ENCODE measurements at places on chromosomes 1 and 21. TPM values are rescaled to one million over a fixed set of nuclear protein-coding genes. Genes with fewer than 3 reads are reported as not detected.

- H3K4me1 ChIP-seq: no peaks in the 10 kb centered on the region
- no peak overlapping the region for H3K27ac ChIP-seq
- H3K27me3 ChIP-seq: no peaks in the 10 kb centered on the region
- no peak for DNase-seq
- H3K36me3 ChIP-seq: no peaks in the 10 kb centered on the region
- H3K4me3 ChIP-seq: no peak overlapping the region
Measured at GRCh38 chr1:90336552-90337324, 341.8 kb downstream of the ZNF326 start.

DNA sequence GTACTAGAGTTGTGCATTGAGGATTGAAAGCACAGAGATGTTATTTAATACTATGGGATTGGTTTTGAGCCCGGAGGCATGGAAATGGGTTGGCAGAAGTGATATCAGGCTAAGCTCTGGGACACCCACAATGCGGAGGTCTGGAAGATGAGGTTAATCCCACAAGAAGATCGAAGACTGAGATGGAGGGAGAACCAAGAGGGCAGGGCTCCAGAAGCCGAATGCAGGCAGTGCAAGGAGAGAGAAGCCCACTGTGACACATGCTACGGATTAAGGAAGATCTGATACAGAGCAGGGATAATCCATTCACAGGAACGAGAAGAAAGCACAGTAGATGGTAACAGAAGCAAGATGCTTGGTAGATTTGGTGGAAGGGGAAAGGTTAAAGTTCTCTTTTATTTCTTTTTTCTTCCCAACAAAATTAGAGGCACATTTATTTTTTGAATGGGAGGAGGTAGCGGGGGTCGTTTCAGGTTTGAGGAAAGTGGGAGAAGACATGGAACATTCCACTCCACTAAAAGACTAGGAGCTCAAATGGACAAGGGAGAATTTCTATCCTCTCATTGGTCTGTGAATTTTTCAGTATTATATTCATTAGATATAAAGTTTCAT lies 113.2 kb downstream of the NCAM2 start:
- no peaks in the 10 kb centered on the region for H3K27me3 ChIP-seq
- no peaks in the 10 kb centered on the region for H3K4me1 ChIP-seq
- DNase-seq: no peak
- H3K36me3 ChIP-seq: no peaks in the 10 kb centered on the region
- no peak overlapping the region for H3K27ac ChIP-seq
- no peak overlapping the region for H3K4me3 ChIP-seq

GRCh38 chr1:9181990-9182783 lies 52.4 kb upstream of the H6PD start:
- H3K36me3 ChIP-seq: no peaks in the 10 kb centered on the region
- peak overlapping the region; percentile 97 for H3K4me3 ChIP-seq

DNA sequence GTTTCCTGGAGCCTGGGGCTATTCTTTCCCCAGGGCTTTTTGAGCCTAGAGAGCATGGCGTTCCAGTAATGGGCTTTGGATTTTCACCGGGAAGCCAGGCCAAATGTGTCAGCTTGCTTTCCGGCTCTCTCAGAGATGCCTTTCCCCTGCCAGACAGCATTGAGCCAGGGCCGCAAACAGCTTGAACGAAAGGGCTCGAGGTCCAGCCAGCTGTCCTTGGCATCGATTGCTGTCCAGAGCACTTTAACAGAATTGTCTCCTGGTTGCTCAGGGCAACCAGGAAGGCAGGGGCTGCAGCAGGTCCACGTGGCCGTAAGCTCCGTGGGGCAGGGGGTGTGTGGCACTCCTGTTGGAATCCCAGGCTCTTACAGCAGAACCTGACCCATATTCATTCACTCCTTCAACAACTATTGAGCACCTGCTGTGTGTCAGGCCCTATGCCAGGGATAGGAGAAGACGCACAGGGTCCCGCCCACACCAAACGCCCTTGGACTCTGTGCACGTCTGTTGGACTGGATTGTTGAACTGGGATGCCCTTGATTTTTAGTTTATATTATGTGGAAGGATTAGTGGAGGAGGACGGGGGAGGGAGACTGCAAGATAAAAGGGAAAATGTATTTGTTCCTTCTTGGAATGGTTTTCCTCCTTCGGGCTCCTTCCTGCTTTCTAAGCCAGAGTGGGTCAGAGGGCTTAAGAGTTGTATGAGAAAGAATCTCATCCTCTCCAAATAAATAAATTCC lies 38.7 kb upstream of the EFHD2 start:
- no peaks in the 10 kb centered on the region for H3K27me3 ChIP-seq
- H3K36me3 ChIP-seq: no peaks in the 10 kb centered on the region
- no peak overlapping the region for H3K4me3 ChIP-seq
- H3K27ac ChIP-seq: no peak overlapping the region

GRCh38 chr1:43082740-43083139 lies 89.3 kb downstream of the EBNA1BP2 start:
- H3K4me3 ChIP-seq: no peak overlapping the region
- no peak overlapping the region for H3K27ac ChIP-seq
- H3K27me3 ChIP-seq: no peaks in the 10 kb centered on the region
- no peaks in the 10 kb centered on the region for H3K4me1 ChIP-seq
- no peaks in the 10 kb centered on the region for H3K36me3 ChIP-seq
- DNase-seq: no peak

DNA sequence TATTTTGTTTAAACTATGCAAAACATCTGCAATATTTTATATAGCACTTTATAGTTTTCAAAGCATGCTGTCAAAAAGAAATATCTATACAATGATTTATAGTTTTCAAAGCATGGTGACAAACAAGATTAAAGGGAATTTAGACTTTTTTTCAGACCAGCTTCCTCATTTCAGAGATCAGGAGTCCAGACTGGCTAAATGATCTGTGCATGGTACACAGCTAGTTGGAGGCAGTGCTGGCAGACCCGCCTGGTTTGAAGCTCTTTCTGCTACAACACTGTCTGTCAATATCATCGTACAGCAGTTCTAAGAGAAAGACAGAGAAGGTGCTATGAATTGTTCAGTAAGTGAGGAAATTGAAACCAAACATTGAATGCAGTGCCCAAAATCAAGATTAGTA lies 479.0 kb downstream of the PTBP2 start:
- no peaks in the 10 kb centered on the region for H3K36me3 ChIP-seq
- H3K4me3 ChIP-seq: no peak overlapping the region
- H3K4me1 ChIP-seq: peaks cover 28% of the 10 kb centered on the region
- H3K27ac ChIP-seq: no peak overlapping the region
- no peaks in the 10 kb centered on the region for H3K27me3 ChIP-seq

GRCh38 chr1:118948351-118948750 lies 39.8 kb downstream of the TBX15 start:
- H3K4me1 ChIP-seq: no peaks in the 10 kb centered on the region
- no peak overlapping the region for H3K27ac ChIP-seq
- no peaks in the 10 kb centered on the region for H3K27me3 ChIP-seq
- H3K4me3 ChIP-seq: no peak overlapping the region

SLC30A10 gene
- total RNA-seq: not detected

- no peak overlapping the region for H3K4me3 ChIP-seq
- H3K36me3 ChIP-seq: no peaks in the 10 kb centered on the region
- no peaks in the 10 kb centered on the region for H3K27me3 ChIP-seq
- peak overlapping the region; percentile 97 for H3K27ac ChIP-seq
- H3K4me1 ChIP-seq: peaks cover 28% of the 10 kb centered on the region
- DNase-seq: no peak
Measured at GRCh38 chr21:42092771-42093170, 21.7 kb downstream of the UMODL1 start.

DNA sequence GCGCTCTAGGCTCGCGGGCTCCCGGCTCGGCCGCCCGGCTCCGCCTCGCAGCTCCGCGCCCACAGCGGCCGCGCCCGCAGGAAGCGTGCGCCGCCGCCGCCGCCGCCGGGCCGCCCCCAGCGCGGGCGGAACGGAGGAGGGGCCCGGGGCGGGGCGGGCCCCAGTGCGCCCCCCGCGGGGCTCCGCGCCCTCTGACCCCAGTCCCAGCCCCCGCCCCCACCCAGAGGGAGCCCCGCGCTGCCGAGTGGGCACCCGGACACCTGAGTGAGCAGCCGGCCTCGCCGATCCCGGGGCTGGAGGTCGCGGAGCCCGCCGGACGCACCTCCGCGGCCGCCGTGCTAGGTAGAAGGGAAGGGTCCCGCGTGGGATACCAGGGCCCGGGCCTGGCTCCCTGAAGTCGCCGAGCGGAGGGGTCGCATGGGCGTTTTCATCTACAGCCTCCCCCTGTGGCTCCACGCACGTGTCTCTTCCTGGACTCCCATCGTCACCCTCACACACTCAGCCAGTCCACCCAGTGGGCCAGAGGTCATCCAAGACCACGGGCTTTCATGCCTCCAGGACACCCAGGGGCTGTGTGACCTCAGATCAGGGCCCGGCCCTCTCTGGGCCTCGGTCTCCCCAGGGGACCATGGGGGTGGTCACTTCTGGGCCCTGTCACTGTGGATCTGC lies at the start of gene SDC3:
TSS of gene SDC3 (minus strand) at position 63 of the 669 bp plus-strand sequence. CDS start 172 bp downstream, outside the sequence.
- H3K36me3 ChIP-seq: no peaks in the 10 kb centered on the region
- H3K4me3 ChIP-seq: peak within 1 kb of the TSS; percentile 85
- H3K27ac ChIP-seq: peak within 1 kb of the TSS; percentile 63
- DNase-seq: peak; percentile 4
- H3K27me3 ChIP-seq: no peaks in the 10 kb centered on the region
- H3K4me1 ChIP-seq: peaks cover 51% of the 10 kb centered on the region

GRCh38 chr1:245867738-245868137 lies 639.3 kb downstream of the SMYD3 start:
- no peak overlapping the region for H3K27ac ChIP-seq

OR2T6 gene
- total RNA-seq: not detected

DNA sequence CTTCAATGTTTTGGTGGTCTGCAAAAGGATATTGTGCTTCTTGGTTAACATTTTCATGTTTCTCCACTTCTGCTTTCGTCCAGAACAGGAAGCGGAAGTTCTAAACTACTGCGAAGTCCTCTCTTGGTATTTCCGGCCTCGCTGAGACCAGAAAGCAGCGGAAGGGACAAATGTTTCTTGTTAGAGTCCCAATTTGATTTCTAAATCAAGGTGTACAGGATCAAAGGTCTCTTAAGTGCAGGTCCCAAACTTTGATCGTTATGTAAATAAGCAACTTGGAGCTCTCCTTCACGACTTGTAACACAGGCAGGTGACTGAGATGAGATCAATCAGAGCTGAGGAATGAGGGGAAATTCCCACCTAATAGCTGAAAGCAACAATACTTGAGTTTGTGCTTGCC lies 40.1 kb upstream of the HMCN1 start:
- DNase-seq: no peak
- H3K4me1 ChIP-seq: no peaks in the 10 kb centered on the region
- H3K36me3 ChIP-seq: no peaks in the 10 kb centered on the region
- H3K27me3 ChIP-seq: no peaks in the 10 kb centered on the region
- H3K4me3 ChIP-seq: peak overlapping the region; percentile 47

DNA sequence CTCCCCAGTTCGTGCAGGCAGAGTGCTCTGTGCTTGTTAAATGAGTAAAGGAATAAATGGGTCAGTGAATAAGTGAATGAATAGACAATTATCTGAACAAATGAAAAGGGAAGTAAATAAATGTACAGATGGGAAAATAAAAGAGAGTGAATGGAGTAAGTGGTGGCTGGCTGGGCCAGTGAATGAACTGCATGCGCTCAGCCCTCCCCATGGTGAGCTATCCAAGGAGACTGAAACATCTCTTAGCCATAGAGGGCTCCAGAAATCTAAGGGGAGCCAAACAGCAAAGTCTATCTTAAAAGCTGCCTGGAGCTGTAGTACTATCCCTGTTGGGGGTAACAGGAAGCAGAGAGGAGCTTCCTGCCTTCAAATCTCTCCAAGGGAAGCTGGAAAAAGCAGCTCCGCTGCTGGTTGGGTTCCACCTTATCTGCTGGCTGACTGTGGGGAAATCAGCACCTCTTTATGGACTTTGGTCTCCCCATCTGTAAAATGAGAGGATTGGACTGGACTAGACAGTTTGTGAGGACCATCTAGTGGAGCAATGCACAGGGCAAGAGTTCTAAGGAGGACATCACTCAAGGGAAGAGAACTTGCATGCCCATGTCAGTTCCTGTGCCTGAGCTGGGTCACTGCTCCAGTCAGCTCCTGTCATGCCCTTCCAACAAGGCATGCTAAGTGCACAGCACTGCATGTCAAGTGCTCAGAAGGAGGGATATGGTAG lies 77.9 kb downstream of the TRABD2B start:
- no peaks in the 10 kb centered on the region for H3K27me3 ChIP-seq
- H3K36me3 ChIP-seq: no peaks in the 10 kb centered on the region
- H3K27ac ChIP-seq: no peak overlapping the region
- H3K4me3 ChIP-seq: no peak overlapping the region

DNA sequence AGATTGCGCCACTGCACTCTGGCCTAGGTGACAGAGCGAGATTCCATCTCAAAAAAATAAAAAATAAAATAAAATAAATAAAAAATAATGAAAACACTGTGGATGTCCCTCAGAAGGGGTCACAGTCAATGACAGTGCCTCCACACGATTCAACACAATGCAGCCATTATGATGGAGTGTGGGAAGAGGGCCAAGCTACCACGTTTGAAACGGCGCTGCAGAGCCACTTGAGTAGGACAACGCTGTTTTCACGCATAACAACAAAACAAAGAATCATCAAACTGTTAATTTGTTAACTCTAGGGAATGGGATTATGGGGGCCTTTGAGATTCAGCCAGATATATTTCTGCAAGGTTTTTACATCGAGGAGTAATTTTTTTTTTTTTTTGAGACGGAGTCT lies 36.5 kb downstream of the NKAIN1 start:
- H3K36me3 ChIP-seq: no peaks in the 10 kb centered on the region
- H3K4me3 ChIP-seq: no peak overlapping the region
- no peaks in the 10 kb centered on the region for H3K4me1 ChIP-seq
- H3K27me3 ChIP-seq: no peaks in the 10 kb centered on the region
- no peak for DNase-seq

- H3K36me3 ChIP-seq: no peaks in the 10 kb centered on the region
- DNase-seq: no peak
- H3K4me3 ChIP-seq: no peak overlapping the region
- H3K4me1 ChIP-seq: no peaks in the 10 kb centered on the region
- no peak overlapping the region for H3K27ac ChIP-seq
- H3K27me3 ChIP-seq: no peaks in the 10 kb centered on the region
Measured at GRCh38 chr1:7617826-7618225, 153.3 kb upstream of the VAMP3 start.

C1orf146 gene
- not detected for total RNA-seq

DNA sequence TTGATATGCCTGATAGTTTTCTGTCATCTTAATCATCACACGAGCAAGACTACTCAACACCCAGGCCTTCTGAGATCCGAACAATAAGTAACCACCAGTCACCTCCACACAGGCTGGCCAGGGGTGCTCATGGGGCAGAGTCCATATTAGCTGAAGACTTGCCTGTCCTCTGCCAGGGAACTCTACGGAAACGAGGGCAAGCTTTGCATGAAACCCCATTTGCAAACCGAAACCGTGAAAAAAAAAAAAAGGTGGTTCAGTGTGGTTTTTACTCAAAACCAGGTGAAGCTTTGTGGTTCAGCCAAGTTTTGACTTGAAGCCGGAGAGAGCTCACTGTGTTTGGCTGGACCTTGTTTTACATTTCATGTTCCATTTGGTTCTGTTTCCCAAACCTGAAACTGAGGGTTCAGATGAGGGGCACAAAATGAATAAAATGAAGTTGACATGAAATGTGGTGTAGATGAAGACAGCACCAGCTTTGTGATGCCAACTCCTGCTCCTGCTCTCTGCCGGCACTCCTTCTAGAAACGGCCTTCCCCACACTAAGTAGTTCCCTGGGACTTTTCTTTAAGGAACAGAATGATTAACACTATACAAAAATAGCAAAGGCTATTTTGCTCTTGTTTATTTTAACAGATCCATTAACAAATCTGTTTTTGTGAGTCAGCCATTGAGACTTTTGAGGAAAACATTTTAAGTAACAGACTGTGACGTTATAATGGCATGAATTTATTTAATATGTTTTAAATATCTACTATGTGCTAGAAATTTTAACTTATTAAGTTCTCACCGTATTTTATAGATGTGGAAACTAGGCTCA lies 74.7 kb downstream of the RUNX1 start:
- no peak overlapping the region for H3K4me3 ChIP-seq
- no peak overlapping the region for H3K27ac ChIP-seq
- H3K4me1 ChIP-seq: no peaks in the 10 kb centered on the region
- DNase-seq: no peak
- H3K27me3 ChIP-seq: no peaks in the 10 kb centered on the region
- no peaks in the 10 kb centered on the region for H3K36me3 ChIP-seq

Data from thoracic aorta (tissue), 2 donors.